Stimulated activated CD8-positive, alpha-beta memory T cell treated with anti-CD3 and anti-CD28 coated beads, Interleukin-12 subunit alpha, Interleukin-12 subunit beta, amount 100 ng/mL, for 1 hour (primary cell): ENCODE measurements at places on chromosomes 2 and 18.

DNA sequence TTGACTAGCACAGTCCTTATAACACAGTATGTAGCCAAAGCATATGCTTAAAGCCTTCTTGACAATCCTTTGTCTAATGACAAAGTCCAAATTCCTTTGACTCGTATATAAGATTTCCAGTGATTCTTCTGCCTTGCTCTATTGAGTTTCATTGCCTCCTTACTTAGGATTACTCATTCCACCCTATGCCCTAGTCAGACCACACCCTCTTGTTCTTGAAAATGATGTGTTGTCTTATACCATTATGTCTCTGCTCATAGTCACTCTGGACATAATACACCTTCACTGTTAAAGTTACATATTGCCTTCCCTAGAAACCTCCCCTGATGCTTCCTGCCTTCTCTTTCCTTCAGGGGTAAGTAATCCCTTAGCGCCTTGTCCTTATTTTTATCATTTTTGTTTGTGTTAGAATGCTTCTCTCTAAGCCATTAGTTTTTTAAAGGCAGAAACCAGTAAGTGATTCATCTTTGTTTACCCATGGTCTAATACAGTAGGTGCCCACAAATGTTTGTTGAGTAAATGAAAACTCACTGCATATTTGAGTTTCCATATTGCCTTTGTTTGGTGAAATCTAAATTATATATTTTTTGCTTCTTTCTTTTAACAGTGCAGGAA, 19.3 kb downstream of the GPD2 start:
- no peak for DNase-seq

GRCh38 chr18:68448736-68449135, 266.2 kb downstream of the TMX3 start:
- DNase-seq, result no peak

DNA sequence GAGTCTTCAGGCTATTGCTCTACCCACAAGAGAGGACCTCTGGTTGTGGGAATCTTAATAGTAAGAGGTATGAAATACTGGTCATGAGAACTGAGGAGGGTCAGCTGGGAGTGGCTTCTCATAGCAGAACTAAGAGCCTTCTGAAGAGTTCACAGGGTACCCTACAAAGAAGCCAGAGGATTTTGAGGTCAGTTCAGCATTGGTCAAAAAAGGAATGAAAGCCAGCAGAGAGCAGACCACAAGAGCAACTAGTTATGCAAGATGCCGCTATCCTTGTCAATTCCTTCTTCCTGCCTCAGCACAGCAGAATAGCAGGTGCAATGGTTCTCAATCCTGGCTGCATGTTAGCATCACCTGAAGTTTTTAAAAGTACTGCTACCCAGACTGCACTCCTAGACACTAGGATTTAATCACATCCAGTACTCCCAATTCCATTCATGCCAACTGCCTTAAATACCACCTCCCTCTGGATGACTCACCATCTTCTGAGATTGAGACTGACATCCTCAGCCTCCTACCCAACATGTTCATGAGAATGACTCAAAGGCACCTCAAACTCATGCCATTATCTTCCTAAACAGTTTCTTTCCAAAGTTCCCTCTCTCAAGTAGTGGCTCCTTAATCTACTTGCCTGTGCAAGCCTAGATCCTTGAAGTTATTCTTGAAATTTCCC, 81.0 kb upstream of the RBMS1 start:
- no peak for DNase-seq

GRCh38 chr18:45441110-45441847, 174.0 kb upstream of the SLC14A2 start:
- DNase-seq, result no peak

GRCh38 chr2:144776766-144777165, 256.8 kb upstream of the ZEB2 start:
- no peak for DNase-seq

GRCh38 chr2:69190743-69191404, 177.9 kb downstream of the ANTXR1 start:
- no peak for DNase-seq

DNA sequence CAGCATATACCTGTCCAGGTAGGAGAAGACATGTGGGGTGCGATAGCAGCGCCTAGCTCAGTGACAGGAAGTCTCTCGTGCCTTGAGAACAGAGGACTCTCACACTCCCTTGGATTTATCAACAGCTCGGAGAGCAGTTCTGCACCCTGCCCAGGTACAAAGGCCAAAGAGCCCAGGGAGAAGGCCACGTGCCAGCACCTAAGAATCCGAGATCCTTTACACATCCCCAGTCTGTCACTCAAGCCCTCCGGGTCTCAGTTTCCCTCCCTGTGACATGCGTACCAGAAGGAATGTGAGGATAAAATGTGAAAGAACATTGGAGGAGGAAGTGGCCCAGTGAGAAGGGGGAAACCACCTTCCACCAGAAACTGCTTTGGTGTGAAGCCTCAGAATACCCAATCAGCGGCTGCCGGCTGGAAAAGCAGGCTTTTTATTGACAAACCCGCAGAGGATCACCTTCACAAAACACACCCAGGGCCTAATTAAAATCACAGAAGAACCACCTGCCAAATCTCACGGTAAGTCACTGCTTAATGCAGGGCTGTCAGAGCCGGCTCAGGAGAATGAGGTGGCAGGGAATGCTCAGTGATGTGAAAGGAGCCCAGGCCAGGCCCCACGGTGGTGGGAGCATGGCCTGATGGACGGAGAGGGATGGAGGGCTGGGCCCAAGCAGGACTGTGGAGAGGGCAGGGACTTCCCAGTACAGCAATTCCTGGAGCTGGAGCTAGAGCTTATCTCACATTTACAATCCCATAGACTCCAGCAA, 66.3 kb downstream of the MYO5B start:
- DNase-seq, result no peak

DNA sequence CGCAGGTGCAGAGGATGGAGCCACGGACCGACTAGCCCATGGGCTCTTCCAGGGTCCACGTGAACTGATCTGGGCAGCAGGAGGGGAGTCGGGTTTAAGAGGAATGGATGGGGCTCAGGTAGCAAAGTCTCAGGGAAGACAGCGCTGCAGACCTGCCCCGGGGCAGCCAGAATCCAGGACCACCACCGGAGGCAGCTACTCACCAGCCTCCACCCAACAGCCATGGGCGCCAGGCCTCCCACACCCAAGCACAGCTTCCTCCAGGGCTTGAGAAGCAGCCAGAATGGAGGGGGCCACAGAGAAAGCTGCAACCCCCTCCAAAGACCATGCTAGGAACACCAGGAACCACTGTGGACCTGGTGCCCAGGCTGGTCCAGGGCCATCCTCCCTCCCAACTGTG, 164.3 kb downstream of the TWIST2 start:
- DNase-seq, result no peak

DNA sequence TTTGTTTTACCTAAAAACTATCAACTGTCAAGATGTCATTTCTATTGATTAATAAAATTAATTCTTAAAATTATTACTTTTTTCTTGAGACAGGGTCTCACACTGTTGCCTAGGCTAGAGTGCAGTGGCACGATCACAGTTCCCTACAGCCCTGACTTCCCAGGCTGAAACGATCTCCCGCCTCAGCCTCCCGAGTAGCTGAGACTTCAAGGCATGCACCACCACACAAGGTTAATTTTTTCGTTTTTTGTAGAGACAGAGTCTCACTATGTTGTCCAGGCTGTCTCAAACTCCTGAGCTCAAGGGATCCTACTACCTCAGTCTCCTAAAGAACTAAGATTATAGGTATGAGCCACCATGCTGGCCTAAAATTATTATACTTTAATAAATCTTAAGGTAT, 18.7 kb downstream of the HNRNPLL start:
- no peak for DNase-seq

DNA sequence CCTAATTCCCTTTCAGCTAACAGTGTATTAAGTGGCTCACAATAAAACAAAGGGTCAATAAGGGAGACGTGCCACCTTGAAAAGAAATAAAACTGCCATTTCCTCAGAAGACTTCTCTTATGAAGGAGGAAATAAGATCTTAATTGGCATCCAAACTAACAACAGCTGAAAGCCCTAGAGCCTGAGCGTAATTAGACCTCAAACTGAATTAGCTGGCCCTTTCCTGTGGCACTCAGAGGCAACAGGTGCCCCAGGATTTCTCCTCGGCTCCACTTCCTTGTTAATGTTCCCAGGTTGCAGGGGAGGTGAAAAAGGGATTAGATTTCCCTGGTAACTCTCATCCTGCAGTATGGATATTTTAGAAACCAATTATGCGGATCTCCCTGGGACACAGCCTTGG, 804.3 kb downstream of the DCDC2C start:
- no peak for DNase-seq

- DNase-seq, result no peak
These were observed 44.5 kb downstream of the PTGR3 start for GRCh38 chr18:75164479-75164878.

DNA sequence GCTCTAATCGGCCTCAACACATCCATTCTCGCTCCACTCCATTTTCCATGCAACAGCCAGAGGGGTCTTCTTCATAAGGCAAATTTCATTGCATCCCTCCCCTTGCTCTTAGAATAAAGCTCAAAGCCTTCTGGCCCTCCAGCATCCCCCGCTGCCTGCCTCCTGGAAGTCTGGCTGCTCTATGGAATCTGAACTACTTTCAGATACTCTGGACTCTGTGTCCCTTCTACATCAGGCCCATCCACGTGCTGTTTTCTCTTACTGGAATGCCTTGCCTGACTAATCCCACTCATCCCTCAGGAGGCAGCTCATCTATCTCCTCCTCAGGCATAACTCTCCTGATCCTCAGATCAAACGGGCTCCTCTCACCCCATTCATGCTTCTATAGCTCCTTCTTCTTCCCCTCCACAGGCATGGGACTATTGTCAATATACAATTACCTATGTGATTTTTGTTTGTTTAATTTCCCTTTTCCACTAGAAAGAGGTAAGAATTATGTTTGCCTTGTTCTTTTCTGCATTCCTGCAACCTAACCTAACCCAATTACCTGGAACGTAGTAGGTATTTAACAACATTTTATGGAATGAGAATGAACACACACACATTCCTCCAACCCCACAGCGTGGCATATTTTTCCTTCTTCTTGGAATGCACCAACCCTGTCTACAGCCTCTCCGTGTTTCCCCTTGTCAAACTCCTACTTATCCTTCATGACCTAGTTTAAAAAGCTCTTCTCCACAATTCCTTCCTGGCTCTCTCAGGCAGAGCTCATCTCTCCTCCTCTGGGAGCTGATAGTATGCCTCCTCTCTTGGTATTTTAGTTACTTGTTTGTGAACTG, 49.5 kb downstream of the LBH start:
- DNase-seq, result no peak

GRCh38 chr18:11388755-11389680, 220.4 kb upstream of the SLC35G4 start:
- no peak for DNase-seq

- DNase-seq, result no peak
These were observed 110.2 kb downstream of the MDH1 start for GRCh38 chr2:63698786-63699548.

DNA sequence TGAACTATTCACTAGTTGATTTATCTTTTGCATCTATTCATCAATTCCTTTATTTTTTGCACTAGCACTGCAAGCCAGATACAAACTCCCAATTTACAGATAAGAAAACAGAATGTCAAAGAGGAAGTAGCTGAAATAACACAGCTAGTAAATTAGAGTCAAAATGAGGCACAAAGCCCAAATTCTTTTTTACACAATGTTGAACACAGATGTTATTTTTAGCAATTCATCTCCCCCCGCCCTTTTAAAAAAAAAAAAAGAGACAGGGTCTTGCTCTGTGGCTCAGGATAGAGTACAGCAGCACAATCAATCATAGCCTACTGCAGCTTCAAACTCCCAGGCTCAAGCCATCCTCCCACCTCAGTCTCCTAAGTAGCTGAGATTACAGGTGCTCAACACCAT, 127.8 kb downstream of the CCBE1 start:
- DNase-seq, result no peak

DNA sequence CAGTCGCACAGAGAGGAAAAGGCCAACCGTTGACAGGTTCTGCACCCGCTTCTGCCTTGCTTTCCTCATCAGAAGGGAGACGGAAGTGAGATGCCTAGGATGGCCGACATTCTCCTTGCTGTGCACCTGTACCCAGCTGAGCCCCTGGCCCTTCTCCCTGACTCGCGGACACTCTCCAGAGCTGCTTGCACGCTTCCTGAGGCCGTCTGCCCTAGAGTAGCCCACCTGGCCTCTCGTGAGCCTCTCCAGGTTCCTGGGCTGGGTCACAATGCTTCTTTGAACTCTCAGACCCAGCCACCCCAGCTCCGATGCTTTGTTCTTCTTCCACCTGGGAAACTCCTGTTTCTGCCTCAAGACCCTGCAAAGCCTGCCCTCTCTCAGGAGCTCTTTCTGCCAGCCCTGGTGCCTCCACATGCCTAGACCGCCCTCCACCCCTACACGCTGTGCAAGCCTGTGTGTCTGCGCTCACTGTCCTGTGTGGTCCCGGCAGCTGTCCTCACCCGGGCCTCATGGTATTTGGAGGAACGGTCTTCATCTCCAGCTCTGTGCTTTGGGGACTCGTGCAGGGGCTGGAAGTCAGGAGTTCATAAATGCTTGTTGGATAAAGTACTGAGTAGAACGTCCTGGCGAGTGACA, 345.4 kb upstream of the SALL3 start:
- DNase-seq, result no peak

DNA sequence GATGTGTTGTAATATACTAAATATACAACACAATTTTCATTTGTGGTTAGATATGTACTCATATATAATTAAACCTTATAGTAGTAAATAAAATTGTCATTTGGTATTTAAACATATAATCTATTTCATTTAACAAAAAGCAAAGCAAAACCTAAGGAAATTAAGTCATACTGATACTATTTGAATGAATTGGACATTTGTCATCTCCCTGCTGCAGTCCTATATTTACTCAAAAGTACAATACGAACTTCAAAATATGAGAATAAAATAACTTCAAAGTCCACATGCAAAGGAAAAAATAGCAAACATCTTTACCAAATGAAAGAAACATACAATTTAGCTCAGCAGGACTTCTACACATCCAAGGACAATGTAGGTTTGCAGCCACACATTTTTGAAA, 11.8 kb upstream of the HAT1 start:
- DNase-seq, result no peak

GRCh38 chr2:133265432-133265949, 302.8 kb downstream of the NCKAP5 start:
- DNase-seq, result no peak
